ENCODE measurements at places on chromosomes 7 and 10.

DNA sequence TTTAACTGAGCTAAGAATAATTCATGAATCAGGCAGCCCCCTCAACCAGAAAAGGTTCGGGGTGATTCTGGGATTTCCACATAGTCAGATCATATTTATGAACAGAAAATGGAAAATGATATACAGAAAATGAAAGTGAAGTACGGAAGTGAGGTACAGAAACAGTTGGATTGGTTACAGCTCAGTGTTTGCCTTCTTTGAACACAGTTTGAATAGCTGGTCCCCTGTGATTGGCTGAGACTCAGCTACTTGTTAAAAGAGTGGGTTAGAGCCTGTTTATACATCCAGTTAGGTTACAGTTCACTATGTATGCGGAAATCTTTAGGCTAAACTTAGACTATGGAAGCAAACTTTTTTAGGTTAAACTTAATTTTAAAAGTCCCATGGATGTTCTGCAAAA is 511.7 kb downstream of the PLXDC2 start:
- no peak for DNase-seq

DNA sequence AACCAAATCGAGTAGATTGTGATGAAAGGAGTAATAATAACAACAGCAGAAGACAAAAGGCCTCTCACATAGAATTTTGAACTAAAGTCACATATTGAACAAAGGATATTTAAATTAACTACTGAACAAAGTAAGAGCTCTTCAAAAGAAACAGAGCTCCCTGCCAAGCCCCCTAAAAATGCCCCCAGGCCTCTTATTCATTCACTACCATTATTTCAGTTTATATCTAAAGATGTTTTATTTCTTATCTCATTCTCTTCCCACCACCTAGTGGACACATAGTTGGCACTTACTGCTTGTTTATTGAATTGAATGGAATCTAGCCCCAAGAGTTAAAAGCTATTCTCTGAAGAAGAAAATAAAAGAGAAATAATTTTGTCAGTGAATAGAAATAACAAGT is 37.4 kb downstream of the VCL start:
- DNase-seq: no peak

DNA sequence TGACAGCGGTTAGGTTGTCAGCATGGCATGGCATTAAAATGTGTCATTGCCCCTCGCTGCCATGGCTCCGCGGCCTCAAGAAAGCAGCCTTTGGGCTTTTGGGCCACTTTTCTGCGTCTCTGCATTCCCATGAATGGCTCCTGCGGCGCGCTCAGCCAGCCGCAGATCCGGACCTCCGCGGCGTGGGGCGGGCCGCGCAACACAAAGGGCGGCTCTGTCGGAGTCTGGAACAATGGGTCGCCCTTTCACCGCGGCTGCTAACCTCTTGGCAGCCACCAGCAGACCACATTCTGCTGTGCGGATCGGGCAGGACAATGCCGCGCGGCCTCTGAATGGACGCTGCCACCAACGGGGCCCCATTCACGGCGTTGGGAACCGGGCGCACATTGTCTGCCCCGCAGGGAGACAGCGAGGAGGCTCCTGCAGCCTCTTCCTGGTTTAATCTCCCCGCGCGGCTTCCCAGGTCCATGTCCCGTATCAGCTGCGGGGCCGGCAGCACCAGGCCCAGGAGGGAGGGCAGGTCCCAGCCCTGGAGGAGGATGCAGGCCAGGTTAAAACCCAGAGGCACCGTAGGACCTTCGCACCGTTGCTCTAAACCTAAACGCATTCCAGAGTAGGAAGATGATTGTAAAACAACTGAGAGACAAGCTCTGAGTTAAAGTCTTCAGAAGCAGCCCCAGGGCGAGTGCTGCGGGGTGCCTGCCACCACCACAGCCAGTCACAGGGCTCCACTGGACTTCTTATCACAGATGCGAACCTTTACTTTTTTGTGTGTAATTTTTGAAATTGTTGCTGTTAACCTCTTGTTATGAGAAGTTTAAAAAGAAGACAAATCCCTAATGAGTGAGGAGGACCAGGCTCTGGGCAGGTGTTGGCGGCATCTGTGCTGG is 71.6 kb downstream of the NKX6-2 start:
- DNase-seq: no peak

- DNase-seq: no peak
These were observed 301.5 kb downstream of the ZEB1 start for GRCh38 chr10:31620226-31621151.

All from stimulated activated CD8-positive, alpha-beta memory T cell treated with anti-CD3 and anti-CD28 coated beads, Interleukin-4, amount 100 ng/mL, for 1 hour (primary cell).